ENCODE measurements at places on chromosomes 2 and 18.

DNA sequence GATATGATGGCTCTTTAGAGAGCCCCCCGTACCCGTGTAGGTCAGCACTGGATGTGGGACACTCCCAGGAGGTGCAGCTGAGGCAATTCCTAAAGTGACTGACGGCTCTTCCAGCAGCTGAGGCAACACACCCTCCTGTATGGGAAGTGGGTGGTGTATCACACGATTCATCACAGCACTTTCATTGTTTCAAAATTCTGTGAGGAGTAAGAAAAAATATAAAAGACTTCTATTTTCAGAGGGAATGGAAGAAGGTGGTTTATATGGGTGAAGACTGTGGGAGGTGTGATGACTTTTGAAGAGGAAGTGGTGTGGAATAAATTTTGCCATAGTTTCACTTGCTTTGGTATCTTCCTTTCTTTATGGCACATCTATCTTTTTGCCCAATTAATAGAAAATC is 22.3 kb downstream of the QPCT start:
- no peak for DNase-seq

GRCh38 chr18:49016648-49017539 is 66.1 kb upstream of the SMAD7 start:
- no peak for DNase-seq

DNA sequence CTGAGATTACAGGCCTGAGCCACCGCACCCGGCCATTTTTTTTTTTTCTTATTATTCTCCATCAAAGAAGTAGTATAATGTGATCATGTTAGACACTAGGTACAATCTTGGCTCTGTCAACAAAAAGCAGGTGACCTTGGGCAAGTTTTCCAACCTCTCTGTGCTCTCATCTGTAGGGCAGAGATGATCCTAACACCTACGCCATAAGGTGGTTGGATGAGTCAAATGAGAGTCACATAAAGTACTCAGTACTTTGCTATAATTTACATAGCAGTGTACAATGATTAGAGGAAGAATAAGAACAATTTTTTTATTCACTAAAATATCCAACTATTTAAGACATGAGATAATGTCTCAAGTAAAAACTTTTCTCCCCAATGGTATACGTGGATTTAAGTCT is 128.6 kb downstream of the TGIF1 start:
- no peak for DNase-seq

GRCh38 chr2:207399301-207399700 is 130.5 kb upstream of the CREB1 start:
- no peak for DNase-seq
